Ureter (tissue), 1 donor: ENCODE measurements at places on chromosomes 4 and X.

DNA sequence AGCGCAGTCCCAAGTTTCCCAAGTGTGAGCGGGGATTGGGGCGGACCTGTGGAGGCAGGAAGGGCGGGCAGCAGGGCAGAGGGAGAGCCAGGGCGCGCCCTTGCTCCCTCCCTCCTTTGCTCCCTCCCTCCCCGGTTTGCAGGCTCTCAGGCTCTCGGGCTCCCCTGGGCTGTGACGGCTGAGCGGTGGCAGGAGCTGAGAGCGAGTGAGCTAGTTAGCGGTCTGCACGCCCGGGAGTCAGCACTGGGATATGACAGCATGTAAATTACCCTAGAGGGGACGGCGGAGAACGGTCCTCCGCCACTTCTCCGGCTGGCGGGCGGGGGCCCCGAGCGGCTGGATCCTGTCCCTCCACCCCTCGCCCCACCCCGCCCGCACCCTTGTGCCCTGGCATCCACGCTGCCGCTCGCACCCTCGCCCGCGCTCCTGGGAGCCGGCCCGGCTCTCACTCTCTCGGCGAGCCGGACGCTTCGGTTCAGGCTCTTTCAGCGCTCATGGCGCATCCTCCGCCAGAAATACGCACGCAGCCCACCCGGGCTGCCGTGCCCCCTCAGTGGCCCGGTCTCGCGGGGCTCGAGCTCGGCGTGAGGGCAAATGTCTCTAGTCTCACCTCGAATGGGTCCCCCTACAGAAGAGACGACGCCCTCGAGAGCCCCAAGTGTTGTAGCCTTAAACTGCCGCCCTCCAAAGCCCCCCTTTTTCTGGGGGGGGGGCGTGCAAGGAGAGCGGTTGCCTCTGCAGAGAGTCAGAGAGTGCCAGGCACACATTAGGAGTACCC lies at the start of gene TSC22D3:
TSS of gene TSC22D3 (minus strand) at position 54 of the 778 bp plus-strand sequence. CDS start 368 bp downstream, outside the sequence.
- DNase-seq, result peak; percentile 83

DNA sequence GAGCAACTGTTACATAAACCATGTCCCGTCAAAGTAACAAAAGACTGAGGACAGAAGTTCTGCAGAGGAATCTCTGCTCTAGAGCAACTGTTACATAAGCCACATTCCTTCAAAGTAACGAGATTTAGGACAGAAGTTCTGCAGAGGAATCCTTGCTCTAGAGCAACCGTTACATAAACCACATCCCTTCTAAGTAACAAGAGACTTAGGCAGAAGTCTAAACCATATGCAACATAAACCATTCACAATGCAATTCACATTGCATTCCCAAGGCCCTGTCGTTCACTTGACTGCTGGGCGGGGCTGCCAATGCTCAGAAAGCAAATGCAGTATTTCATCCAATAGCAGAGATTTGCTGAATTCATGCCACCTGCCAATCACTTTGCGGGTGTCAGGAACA lies 124.4 kb upstream of the PUDP start:
- no peak for DNase-seq

DNA sequence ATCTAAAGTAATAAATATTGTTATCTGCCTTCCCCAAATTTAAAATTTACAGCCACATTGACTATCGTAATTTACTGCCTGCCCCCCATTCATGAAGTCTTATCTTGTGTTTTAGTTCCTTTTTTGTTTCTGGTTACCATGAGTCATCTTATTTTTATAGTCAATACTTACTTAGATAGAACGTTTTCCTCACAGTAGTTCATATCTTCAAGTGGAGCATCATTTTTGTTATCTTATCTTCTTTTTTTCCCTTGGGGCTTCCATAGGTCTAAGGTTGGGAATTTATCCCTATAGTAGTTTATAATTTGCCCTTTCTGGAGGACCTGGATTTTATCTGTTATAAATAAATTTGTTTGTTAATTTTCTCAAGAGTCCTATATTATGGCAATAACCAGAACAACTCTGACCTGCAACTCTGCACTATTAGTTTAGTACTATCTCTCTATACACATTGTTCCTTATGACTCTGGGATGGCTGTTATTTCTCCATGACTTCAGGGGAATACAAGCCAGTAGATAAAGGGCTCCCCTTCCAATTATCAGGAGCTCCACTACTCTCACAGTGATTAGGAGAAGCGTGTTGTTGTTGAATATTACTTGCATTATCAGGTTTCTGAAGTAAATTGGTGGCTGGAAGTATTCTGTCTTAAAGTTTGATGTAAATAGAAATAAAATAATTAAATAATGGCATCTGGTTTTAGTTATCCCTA lies 330.6 kb downstream of the GALNTL6 start:
- no peak for DNase-seq

- DNase-seq, result no peak
These were observed 103.9 kb upstream of the FAT1 start for GRCh38 chr4:186827534-186827897.

- no peak for DNase-seq
These were observed 607.3 kb upstream of the AADAT start for GRCh38 chr4:170697045-170697444.

GRCh38 chr4:172680691-172681090 lies 487.9 kb upstream of the GALNT7 start:
- no peak for DNase-seq

GRCh38 chr4:186826846-186827533 lies 103.3 kb upstream of the FAT1 start:
- no peak for DNase-seq

GRCh38 chrX:42484233-42484632 lies 293.7 kb downstream of the PPP1R2C start:
- DNase-seq, result no peak

GRCh38 chr4:137700072-137700471 lies 167.8 kb upstream of the PCDH18 start:
- DNase-seq, result no peak

GRCh38 chr4:88350786-88351185 lies 27.9 kb upstream of the HERC6 start:
- DNase-seq, result no peak

- no peak for DNase-seq
These were observed 254.5 kb downstream of the UNC5C start for GRCh38 chr4:95294321-95294720.

DNA sequence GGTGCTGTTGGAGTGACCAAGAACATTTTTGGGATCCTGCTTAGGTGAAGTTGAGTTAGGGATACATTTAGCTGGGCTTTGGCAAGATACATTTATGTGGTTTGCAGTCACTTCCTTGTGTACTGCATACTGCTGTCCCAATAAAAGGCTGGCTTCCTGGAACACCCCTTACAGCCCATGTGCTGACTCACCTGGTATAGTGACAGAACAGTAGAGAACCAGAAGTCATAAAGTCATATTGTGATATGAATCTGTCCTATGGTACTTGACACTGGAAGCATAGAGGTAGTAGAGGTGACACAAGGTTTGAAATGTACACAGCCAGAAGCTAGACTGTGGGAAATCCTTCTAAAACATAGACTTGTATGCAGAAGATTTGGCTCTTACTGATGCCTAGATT lies 55.3 kb upstream of the SLC25A43 start:
- DNase-seq, result no peak

DNA sequence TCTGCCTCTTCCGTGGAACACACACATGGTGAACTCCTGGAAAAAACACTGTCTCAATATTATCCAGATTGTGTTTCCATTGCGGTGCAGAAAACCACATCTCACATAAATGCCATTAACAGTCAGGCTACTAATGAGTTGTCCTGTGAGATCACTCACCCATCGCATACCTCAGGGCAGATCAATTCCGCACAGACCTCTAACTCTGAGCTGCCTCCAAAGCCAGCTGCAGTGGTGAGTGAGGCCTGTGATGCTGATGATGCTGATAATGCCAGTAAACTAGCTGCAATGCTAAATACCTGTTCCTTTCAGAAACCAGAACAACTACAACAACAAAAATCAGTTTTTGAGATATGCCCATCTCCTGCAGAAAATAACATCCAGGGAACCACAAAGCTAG lies 87.9 kb downstream of the TET2 start:
- DNase-seq, result no peak

- no peak for DNase-seq
These were observed 154.5 kb downstream of the MSN start for GRCh38 chrX:65821721-65822496.

- no peak for DNase-seq
These were observed 162.9 kb upstream of the SPIN4 start for GRCh38 chrX:63513825-63514568.

DNA sequence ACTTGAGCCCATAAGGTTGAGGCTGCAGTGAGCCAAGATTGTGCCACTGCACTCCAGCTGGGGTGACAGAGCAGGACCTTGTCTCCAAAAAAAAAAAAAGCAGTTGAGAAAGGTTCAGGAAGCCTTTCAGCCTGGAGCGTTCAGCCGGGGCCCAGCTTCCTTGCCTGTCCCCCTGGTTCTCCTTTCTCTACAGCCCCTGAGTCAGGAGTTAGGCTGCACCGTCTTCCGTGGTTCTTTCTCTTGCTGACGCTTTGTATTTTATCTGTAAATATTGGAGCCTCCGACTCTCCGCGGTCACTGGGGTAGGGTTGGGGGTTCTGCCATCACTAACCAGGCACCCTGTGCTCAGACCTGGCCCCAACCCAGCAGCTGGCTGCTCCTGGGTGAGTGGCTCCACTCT lies 13.8 kb upstream of the UVSSA start:
- DNase-seq, result no peak

- no peak for DNase-seq
These were observed 108.5 kb downstream of the ZNF330 start for GRCh38 chr4:141329174-141329569.

DNA sequence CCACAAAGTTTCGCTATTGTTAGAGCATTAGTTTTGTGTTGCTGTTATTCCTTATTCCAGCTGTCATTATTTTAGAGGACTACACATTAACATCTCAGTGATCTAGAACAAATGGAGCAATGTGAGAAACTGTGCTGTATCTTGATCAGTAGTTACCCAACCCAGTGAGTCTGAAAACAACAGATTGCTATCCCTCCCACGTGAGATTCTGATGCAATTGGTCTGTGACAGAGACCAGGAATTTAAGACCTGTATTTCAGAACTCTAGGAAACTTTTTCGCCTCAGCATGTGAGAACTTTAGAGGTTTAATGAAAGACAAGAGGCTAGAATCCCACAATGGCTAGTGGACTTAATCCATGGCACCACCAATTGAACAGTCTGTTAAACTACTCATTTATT lies 35.7 kb upstream of the CDS1 start:
- DNase-seq, result no peak

- DNase-seq, result no peak
These were observed 132.8 kb downstream of the DTHD1 start for GRCh38 chr4:36414248-36414647.

GRCh38 chr4:134865675-134866074 lies 664.1 kb upstream of the PABPC4L start:
- no peak for DNase-seq

DNA sequence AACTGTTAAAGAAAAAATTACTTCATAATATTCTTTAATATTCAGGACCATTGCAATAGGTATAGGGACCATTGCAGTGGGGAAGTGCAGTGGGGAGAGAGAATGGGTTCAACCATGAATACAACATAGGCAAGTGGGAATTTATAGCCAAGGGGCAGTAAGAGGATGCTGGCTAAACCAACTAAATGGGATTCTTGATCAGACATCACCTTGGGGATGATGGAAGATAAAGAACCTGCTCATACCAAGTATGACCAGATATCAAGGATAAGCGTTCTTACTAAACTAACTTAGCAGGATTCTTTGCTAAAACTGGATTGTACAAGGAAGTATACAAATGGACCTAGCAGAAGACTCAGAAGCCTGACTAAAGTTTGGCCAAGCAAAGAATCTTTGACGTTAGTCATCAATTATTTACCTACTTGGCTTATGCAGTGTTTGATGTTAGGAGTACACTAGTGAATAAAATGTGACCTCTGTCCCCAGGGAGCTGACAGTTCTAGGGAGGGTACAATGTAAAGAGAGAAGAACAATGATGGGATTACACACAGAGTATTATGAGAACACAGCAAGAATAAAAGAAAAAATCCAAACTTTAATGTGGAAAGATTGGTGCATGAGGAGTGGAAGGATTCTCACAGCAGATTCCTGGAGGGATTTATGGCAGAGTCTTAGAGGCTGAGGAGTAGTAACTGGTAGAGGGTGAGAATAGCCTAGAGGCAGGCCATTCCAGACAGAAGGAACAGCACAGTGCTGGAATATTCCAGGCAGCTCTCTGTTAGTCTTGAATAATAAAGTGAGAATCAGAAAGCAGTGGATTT lies 54.7 kb upstream of the MYOZ2 start:
- no peak for DNase-seq

DNA sequence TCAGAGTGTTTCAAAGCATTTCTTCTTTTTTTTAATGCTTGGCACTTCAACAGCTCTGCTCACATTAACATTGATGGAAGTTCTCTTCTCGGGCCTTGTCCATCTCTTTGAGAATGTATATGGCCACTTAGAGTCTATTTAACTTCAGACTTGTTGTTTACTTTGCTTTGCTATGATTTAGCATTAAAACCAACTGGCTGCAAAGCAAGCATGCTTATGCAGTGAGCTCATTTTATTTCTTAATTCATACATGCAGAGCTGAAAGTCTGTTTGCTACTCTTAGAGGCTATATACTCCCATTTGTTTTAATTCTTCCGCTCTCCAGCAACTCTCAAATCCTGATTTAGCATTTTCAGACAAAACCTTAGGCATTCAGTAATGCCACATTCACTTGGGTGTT lies 107.6 kb upstream of the PACRGL start:
- DNase-seq, result no peak

- no peak for DNase-seq
These were observed 25.9 kb downstream of the C4orf50 start for GRCh38 chr4:5992171-5992827.

- DNase-seq, result no peak
These were observed 48.5 kb upstream of the STIM2 start for GRCh38 chr4:26812049-26812714.

- DNase-seq, result no peak
These were observed 95.0 kb downstream of the FAM53A start for GRCh38 chr4:1589098-1589497.

DNA sequence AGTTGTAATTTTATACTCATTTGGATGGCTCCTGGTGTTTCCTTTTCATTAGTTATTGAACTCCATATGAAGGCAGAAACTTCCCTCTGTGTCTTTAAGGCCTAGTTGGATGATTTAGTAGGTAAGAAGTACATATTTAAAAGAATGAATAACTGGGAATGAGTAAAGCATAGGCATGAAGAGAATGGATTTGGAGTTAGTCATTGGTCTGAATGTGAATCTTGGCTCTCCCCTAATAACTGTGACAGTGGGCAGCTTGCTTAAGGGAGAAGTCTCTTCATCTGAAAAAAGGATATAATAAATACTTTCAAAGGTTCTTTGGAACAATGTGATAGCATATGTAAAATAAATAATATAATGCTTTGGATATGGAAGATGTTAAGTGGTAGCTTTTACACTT lies 13.2 kb downstream of the SNX25 start:
- no peak for DNase-seq

DNA sequence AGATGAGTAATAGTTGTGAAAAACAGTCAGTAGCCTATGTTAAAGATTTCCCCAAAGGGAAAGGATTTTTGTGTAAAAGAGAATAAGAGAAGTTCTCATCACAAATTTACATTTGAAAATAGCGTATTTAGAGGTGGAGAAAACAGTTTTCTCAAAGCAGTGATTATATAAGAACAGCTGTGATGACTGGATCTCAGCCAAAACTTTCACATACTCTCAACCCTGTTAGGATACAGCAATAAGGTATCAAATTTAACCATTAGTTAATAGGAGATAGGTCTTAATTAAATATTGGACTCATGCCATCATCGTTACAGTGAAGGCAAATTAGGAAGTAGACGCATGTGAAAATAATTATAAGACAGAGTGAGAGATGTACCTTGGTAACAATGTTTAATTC lies 622.7 kb downstream of the PCDH18 start:
- DNase-seq, result no peak
